ENCODE measurements at places on chromosomes 12 and 14.

DNA sequence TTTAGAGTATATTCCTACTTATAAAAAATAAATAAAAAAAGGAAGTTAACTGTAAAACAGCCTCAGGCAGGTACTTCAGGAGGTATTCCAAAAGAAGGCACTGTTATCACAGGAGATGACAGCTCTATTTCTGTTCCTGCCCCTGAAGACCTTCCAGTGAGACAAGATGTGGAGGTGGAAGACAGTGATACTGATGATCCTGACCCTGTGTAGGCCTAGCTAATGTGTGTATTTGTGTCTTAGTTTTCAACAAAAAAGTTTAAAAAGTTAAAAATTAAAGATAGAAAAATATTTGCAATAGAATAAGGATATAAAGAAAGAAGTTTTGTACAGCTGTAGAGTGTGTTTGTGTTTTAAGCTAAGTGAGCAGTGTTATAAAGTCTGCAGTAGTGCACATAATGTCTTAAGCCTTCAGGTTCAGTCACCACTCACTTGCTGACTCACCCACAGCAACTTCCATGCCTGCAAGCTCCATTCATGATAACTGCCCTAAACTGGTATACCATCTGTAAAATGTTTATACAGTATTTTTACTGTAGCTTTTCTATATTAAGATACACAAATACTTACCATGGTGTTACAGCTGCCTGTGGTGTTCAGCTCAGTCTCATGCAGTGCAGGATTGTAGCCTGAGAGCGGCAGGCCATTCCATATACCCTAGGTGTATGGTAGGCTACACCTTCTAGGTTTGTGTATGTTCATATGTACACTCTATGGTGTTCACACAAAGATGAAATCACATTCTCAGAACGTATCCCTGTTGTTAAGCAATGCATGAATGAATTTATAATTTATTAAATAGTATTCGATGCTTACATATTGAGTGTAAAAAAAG is 121.1 kb downstream of the ANO6 start:
- no peak for DNase-seq

- no peak for DNase-seq
Measured at GRCh38 chr12:109369831-109370230, 22.1 kb downstream of the MYO1H start.

GRCh38 chr12:2999265-2999841 is 40.2 kb downstream of the TEAD4 start:
- DNase-seq, result peak; percentile 92

DNA sequence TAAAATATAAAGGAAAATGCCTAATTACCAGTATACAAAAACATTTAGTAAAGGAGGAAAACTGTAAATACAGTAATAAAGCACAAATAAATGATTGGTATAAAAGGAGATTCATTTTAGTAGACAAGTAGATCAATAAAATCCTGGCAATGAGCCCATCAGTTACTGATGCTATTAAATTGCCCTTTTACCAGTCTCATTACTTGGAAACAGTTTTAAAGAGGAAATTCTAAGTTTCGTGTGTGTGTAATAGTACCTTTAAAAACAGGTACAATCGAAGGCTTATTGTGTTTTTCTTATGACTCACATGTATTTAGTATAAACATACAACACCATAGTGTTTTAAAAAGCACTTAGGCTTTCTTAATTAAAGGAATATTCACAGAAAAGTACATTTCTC is 46.4 kb upstream of the SYT10 start:
- DNase-seq, result no peak
